ENCODE measurements at places on chromosomes 16 and 17.
A peak's percentile ranks its signal among the peaks of the same experiment; 100 is the strongest.

DNA sequence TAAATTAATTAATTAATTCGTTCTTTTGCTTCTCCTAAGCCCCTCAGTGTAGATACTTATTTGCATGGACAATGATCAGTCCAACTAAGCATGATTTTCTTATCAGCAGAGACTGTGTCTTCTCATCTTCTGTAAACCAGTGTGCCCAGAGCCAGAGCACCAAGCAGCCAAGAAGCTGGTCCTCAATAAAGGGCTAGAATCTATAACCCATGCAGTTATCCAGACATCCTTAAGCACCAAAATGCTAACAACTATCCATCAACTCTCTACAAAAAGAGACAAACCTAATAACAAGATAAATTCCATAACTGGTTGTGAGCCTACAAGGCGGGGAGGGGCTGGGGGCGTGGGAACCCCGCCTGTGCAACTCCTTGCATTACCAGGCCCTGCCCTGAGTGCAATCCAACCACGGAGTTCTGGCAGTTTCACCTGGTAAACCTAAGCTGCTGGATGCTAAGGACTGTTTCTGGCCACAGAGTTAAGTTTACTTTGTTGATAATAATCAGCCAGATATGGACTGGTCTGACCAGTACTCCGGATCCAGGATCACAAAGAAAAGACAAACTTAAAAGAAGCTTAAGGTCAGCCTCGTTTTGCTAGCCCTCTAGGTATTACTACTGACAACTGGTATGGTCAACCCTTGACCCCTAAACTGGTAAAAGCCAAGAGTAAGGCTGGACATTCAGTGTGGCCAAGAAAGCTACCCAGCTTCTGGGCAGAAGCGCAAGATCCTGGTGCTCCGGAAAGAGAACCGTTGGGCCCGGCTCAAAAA is 51.5 kb downstream of the ZFHX3 start:
- no peak for DNase-seq

- peak; percentile 95 for DNase-seq
These were observed 13.5 kb upstream of the N4BP1 start for GRCh38 chr16:48623304-48624016.

DNA sequence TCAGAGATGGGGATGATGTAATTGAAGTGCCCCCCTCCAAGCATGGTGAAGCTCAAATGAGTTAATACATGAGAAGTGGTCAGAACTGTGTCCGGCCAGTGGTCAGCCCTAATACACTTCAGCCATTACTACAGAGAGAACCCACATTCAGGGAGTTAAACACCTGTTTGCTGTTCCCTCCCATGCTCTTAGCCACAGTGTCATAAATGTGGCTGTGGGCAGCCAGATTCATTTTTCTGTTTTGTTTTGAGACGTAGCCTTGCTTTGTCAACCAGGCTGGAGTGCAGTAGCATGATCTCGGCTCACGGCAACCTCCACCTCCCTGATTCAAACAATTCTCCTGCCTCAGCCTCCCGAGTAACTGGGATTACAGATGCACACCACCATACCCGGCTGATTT is 139.9 kb downstream of the DNAH9 start:
- DNase-seq, result no peak

DNA sequence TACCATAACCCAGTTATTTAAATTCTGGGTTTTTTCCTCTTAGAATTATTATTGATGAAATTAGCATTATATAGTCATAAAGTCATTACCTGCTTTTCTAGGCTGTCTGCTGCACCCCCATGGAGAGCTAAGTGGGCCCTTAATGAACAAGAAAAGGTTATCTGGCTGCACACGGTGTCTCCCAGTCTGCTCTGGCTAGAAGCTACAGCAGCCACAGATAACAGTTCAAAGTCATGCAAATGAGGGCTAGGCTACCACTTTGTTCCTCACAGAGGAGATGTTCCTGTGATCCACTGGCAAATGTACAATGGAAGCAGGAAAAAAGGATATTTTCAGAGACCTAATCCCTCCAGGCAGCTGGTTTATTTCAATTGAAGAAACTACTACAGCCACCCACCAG is 112.1 kb downstream of the SNX11 start:
- no peak for DNase-seq

GRCh38 chr17:62778990-62779681 is 29.0 kb downstream of the MARCHF10 start:
- DNase-seq, result no peak

DNA sequence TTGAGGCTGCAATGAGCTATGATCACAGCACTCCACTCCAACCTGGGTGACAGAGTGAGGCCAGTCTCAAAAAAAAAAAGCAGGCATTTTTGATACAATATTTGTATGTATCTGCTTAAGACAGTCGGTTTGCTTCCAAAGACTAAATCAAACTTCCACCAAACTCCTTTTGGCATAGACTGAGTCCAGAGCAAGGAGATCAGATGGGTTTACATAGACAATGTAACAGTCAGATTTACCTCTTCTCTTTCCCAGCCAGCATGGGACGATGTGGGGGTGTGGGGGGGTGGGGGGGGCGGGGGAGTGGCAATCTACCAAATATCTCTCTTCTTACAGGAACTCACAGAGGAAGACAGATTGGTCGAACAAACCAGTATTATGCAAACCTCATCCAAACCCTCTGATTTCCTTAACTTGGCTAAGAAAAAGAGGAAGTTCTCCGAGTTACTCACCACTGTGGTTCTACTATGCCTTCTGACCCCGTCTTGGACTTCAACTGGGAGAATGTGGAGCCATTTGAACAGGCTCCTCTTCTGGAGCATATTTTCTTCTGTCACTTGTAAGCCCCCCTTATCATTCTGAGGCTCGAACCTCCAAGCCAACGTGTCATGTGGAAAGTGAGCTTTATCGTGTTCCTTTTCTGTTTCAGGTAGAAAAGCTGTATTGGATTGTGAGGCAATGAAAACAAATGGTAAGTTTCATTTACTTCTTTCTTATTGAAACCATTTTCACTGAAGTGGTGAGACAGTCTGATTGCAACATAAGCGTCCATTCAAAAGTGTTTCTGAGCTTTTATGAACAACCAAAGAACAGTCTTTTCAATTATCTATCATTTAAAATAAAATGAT is at the start of gene MILR1:
Gene MILR1 (plus strand): TSS at position 451 of the 848 bp plus-strand sequence. CDS start 54 bp downstream, at position 505.
- peak; percentile 99 for DNase-seq

DNA sequence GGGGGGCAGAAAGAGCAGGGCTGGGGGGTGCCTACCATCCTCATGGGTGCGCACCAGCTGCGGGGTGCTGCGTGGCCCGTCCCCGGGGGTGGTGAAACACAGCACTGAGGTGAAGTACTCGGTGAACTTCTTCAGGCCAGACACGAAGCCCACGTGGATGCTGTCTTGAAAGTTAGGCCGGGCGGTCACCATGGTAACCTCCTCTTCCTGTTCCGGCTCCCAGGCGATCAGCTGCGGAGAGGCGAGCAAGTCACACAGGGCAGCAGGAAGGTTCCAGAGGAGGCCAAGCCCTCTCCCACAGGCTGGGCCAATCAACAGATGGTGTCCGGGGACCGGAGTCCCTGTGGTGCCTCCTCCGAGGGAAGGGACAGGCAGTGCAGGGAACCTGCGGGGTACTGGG is 90.1 kb upstream of the CDC42EP4 start:
- peak; percentile 30 for DNase-seq

DNA sequence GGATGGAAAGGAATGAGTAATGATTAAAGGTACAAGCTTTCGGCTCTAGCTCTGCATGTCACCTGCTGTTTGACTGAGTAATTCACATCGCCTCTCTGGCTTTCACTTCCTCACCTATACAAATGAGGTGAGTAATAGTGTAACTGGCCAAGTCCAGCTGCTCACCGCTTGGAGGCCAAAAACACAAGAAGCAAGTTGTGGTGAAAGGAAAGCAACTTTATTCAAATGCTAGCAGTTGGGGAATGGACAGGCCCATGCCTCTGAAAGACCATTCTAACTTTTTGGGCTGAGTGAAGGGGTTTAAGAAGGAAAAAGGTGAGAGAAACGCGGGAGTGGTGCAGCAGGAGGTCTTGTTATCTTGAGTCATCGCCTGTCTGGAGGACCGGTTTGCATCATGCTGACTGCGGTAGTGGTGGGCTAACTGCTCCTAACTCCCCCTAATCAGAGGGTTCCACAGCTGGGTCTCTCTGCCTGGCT is 45.7 kb upstream of the CSNK2A2 start:
- no peak for DNase-seq
